Hematopoietic multipotent progenitor cell treated with erythropoietin and hydrocortisone succinate and interleukin-3 and kit ligand, for 4 days (in vitro differentiated cells): ENCODE measurements at places on chromosomes 11 and 22.

DNA sequence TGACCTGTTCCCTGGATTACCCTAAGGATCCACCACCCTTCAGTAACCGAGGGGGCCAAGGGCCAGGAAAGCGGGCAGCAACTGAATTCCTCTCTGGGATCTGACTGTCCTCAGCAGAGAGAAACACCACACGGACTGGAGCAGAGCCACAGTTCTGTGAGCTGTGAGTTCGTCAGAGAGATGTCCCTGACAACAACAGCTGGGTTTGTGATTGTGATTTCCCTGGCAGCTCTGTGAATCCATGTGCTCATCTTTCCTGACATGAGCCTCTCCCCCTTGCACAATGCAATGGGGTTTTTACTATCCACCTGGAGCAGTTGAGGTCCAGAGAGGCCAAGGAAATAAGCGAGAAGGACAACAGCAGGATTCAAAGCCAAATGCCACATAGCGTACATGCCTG lies 69.4 kb upstream of the AMPD3 start:
- no peak for DNase-seq

- DNase-seq: no peak
Measured at GRCh38 chr22:30021881-30022619, 58.2 kb upstream of the HORMAD2 start.

- DNase-seq: no peak
Measured at GRCh38 chr22:44387486-44387885, 74.7 kb upstream of the SHISAL1 start.

- DNase-seq: no peak
Measured at GRCh38 chr11:72772059-72772458, 19.9 kb upstream of the ARAP1 start.

GRCh38 chr11:73787051-73787642 lies 527 bp upstream of the MRPL48 start:
- no peak for DNase-seq

GRCh38 chr11:126537492-126537891 lies 182.0 kb downstream of the ST3GAL4 start:
- no peak for DNase-seq

- no peak for DNase-seq
Measured at GRCh38 chr11:131402040-131402439, 31.6 kb downstream of the NTM start.

- no peak for DNase-seq
Measured at GRCh38 chr22:25012741-25013143, 60.2 kb downstream of the KIAA1671 start.

DNA sequence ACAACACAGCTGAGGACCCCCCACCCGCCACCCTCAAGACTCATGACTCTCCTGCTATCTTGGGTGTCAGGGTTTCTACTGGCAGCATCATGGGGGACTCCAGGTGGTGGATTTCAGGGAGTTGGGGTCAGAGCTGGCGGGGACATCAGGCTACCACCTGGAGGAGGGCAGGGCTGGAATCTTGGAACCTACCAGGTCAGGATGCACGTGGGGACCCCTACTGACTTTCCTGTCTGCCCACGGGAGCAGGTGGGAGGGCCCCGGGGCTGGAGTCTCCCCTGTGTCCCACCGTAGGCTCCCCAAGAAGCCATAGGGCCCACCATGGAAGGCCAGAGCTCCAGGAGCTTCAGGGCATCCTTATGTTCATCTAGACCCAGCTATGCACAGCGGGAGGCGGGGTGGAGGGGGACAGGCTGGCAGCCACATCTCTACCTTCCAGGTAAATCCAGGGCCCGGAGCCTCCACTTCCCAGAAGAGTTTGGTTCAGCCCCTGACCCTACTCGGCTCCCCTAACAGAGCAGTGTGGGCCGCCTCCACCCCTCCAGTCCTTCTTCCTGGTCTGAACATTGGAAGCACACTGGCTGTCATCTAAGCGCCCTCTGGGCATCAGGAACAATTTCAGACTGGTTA lies 10.0 kb downstream of the SLC37A2 start:
- no peak for DNase-seq

GRCh38 chr11:2440646-2441045 lies 3.7 kb downstream of the TRPM5 start:
- peak; percentile 58 for DNase-seq

DNA sequence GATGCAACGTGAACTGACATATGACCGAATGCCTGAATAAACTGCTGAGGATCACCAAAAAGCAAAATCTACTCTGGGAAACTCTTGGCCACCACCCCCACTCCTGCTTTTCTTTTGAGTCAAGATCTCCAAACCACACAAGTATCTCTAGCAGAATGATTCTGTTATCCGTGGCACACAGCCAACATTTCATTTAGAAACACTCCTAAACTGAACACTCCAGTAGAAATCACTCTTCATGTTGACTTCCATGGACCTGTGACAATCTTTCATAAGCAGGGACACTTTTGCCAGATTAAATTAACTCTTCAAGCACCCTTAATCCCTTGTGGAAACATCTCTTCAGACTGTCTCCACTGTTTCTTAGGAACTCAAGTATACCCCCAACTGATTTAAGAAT lies 44.4 kb downstream of the VSIG10L2 start:
- peak; percentile 17 for DNase-seq
